NCI-H1436 treated with DMSO at 0.1 percent for 48 hours (cell line): ENCODE measurements at places on chromosomes 16 and 17.

- DNase-seq = no peak
Observed at GRCh38 chr17:29870836-29871465, 59.1 kb downstream of the SSH2 start.

- no peak for DNase-seq
Observed at GRCh38 chr16:72125635-72126428, 32.2 kb downstream of the DHX38 start.

- no peak for DNase-seq
Observed at GRCh38 chr17:9644910-9645751, at the start of gene USP43. Gene USP43, plus strand, starts transcription at chr17:9645517. Its CDS starts 116 bp downstream, at chr17:9645633.

DNA sequence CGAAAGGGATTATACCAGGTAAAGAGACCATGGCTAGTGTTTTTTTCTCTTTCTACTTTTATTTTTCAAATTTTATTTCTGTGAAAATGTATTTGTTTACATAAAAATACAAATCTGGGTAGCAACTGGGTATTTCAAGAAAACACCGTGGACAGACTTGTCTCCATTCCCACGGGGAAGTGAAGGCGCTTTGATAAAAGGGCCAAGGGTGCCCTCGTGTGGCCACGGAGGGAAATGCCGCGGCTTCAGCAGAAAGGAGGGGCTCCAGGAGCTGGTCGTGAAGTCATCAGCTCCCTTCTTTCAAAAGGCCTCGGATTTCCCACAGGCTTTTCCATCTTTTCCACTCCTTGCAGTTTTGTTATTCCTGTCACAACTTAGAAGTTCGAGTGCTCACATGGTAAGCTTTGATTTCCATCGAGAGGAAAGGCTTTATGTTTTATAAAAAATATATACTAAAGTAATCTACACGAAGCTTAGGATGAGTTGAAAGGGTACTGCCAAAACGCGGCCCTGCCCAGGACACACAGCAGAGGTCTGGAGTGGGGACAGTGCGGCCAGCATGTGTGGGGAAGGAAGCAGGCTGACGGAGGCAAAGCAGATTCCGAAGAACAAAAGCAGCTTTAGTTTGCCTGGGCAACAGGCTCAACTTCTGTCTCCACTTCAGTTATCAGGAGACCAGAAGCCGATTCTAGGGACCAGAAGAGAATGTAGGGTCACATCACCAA, 15.3 kb upstream of the MNT start:
- no peak for DNase-seq

DNA sequence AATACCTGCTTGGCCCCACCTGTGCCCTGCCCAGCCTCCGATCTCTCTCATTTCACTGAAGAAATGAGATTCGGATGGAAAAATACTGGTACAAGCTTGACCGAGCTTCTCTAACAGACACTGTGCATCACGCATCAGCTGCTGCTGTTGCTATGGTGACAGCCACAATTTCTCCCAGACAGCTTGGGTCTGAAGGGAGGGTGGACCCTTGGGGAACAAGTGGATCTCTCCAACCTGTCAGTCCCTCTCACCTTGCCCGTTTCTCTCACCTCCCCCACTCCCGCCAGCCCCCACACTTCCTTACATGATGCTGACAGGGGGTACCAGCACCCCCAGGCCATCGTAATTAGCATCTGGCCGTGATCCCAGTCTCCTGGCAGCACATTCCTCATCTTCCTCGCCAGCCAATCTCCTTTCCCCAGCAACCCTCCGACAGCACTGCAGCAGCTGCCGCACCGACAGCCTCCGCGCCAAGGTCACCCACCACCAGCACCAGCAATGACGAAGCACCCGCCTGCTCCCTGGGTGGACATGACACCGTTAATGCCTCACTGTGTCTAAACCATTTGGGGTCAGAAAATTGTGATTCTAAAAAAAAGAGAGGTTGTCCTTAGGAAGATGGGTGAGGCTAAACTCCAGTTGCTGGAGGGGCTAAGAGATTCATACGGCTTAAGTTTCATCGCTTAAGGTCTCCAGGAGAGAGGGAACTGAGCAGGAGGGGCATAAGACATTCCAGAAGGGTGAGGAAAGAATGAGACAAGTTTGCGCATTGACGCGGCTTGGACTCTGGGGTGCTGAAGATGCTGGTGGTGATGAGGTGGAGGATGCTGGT, 58.6 kb upstream of the TNRC6A start:
- no peak for DNase-seq

- DNase-seq = no peak
Observed at GRCh38 chr16:29747947-29748759, 2.4 kb upstream of the C16orf54 start.

- DNase-seq = no peak
Observed at GRCh38 chr17:21193031-21193430, 20.9 kb downstream of the TMEM11 start.
